ENCODE measurements at places on chromosomes 16 and 17.

GRCh38 chr17:62093188-62094155 lies 28.4 kb upstream of the MED13 start:
- DNase-seq, result no peak

GRCh38 chr17:72511874-72512273 lies 391.1 kb downstream of the SOX9 start:
- DNase-seq, result no peak

GRCh38 chr17:72101526-72101925 lies 19.3 kb upstream of the SOX9 start:
- DNase-seq, result no peak

DNA sequence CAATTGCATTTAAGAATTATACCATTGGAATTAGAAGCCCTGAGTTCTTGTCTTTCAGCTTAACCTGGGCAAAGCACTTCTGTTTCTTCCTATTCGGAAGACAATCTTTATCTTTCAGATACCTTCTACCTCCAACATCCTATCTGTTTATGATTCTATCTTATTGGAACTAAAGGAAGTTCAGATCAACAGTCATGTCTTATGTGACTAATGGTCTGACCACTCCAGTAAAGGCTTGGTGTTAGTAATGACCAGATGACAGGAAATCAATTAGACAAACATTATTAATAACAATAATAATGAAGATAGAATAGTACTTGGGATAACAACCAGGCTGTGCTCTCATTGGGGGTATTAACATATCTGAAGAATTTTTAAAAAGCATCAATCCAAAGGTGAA lies 11.3 kb downstream of the HS3ST3A1 start:
- no peak for DNase-seq

- no peak for DNase-seq
Observed at GRCh38 chr17:80142929-80143328, 4.0 kb downstream of the EIF4A3 start.

DNA sequence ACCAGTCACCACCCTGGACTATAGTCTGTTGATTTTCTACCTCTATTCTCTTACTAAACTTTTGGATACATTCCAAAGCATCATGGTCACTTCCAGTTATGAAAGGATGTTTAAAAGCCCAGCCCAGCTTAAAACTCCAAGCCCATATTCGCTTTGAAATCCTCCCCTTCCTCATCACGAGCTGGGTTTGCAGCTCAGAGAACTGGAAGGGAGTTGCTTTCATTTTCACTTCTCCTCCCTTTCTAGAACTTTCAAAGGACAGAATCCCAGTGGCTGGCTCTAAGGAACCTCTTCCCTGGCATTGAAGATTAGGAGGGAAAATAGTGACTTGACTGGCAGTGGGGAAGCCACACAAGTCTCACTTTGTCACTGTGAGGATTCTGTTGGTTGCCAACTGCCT lies 100.1 kb upstream of the DYNLRB2 start:
- DNase-seq, result no peak

GRCh38 chr17:31724619-31725018 lies 134.4 kb downstream of the COPRS start:
- DNase-seq, result no peak

DNA sequence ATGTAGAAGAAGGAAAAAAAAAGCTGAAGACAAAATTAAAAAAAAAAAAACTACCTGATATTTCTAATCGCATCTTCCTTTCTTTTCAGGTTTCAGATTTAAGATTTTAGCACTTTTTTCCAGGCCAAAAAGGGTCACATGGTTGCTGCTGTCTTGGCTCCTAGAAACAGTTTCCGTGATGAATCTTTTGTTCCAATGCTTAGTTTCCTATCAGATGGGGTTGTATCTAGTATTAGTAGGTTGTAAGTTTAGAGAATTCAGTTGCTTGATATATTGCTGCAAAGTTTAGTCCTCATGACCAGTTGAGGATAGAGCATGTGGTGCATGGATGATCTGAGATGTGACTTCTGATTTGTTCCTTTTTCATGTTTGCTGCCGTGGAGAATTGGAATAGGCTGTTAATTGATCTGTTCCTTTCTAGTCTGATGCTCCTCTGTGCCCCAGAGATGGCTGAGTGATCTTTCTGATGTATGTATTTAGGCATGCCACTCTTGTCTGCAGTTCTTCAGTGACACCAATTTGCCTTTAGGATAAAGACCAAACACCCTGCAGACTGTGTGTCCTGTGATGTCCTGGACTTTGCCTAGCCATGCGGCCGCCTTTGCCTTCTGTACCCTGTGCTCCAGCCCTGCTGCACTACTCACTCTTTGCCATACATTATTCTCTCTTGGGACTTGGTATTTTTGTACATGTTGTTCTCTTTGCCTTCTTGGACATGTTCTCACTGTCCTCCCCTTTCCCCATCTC lies 94.0 kb downstream of the MRTFB start:
- no peak for DNase-seq

- no peak for DNase-seq
Observed at GRCh38 chr17:16950488-16950887, 21.4 kb downstream of the TNFRSF13B start.

GRCh38 chr17:81309859-81310839 lies 15.0 kb upstream of the SLC38A10 start:
- no peak for DNase-seq

GRCh38 chr17:60107526-60108257 lies 29.0 kb upstream of the HEATR6 start:
- DNase-seq, result no peak

DNA sequence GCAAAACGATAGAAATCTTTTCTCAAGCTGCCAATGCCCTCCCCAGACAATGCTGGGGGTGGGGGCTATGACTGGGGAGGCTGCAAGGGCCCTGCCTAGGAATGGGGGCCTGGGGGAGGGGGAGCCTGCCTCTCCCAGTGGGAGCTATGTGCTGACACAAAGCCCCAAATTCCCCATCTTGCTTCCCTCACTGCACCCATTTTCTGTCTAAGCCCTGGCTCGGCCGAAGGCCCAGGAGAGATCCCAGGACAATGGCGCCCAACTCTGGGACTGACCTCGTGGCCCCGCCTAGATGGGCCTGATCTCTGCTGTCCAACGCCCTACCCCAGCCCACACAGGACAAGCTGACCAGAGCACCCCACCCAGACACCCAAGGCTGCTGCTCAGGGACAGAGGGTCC lies 11.1 kb upstream of the KCNJ12 start:
- no peak for DNase-seq

DNA sequence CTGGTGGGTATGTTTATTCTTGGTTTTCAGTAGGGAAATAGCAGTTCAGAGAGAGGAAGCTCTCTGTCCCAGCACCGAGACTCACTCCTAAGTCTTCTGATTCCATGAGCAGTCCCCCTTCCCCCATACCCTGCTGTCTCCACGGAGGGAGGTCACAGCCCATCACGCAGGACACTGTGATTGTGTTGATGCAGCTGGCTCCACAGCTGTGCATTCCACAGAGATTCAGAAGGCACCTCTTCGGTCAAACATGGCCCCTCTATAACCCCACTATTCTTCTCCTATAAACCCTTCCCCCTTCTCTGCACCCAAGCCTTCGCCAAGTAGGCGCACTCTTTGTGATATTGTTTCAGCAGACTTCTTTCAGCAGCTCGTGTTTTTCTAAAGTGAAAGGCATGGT lies 104.3 kb upstream of the HLF start:
- no peak for DNase-seq

DNA sequence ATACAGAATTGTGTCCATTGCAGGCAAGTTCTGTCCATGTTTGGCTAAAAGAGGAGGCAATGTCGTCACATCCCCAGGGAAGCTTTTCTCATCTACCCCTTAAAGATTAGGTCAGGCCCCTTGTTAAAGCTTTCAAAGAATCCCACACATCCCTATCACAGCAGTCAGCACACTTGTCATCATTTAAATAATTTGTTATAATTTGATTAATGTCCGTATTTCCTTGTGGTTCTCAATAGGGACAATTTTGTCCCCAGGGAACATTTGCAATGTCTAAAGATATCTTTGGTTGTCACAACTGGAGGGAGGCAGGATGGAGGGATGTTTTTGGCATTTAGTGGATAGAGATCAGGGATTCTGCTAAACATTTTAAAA lies 28.1 kb upstream of the NFAT5 start:
- DNase-seq, result no peak

- DNase-seq, result no peak
Observed at GRCh38 chr17:6683730-6684459, 29.3 kb downstream of the SLC13A5 start.

- DNase-seq, result no peak
Observed at GRCh38 chr17:60381958-60382357, 10.0 kb downstream of the USP32 start.

DNA sequence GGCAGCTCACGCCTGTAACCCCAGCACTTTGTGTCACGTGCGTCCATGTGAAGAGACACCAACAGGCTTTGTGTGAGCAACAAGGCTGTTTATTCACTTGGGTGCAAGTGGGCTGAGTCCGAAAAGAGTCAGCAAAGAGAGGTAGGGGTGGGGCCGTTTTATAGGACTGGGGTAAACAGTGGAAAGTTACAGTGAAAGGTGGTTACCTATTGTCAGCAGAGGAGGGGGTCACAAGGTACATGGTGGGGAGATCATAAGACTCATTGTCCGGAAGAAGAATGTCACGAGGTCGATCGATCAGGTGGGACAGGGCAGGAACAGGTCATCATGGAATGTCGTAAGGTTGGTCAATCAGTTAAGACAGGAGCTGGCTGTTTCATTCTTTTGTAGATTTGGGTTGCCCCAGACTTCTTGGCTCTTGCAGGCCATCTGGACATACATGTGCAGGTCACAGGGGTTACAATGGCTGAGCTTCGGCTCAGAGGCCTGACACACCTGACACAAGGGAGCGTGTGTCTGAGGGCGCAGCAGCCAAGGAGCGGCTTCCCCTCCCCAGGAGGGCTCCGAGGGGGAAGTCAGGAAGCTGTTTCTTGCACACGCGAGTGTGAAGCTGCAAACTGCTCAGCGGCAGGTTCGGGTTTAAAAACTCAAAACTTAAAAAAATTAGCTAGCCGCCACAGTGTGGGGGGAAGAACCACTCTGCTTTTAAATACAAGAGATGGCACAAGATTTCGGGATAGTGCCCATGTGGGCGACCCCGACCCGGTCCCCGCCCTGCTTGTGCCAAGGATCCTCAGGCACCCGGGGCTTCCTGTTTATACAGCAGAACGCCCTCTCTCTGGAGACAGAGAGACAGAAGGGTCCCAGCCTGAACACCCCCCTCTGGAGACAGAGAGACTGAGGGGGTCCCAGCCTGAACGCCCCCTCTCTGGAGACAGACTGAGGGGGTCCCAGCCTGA lies 12.4 kb upstream of the TEX19 start:
- DNase-seq, result no peak

DNA sequence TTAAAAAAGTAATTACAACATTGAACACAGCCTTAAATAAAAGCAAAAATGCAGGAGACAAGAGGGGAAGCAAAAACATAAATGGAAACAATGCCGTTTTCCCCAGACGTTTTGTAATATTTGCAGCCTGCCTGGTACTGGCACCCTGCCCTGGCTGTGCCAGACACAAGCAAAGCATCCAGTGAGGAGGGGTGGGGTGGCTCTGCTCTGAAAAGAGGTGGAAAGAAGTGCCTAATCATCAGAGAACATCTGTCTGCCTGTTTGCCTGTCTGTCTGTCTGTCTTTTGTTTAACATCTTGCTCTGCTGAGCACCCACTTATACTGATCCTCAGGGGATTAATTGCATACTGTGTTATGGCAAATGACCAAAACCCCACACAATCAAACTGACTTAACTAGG lies 62.7 kb downstream of the C16orf82 start:
- no peak for DNase-seq

- no peak for DNase-seq
Observed at GRCh38 chr17:56222255-56222654, 69.0 kb downstream of the ANKFN1 start.

DNA sequence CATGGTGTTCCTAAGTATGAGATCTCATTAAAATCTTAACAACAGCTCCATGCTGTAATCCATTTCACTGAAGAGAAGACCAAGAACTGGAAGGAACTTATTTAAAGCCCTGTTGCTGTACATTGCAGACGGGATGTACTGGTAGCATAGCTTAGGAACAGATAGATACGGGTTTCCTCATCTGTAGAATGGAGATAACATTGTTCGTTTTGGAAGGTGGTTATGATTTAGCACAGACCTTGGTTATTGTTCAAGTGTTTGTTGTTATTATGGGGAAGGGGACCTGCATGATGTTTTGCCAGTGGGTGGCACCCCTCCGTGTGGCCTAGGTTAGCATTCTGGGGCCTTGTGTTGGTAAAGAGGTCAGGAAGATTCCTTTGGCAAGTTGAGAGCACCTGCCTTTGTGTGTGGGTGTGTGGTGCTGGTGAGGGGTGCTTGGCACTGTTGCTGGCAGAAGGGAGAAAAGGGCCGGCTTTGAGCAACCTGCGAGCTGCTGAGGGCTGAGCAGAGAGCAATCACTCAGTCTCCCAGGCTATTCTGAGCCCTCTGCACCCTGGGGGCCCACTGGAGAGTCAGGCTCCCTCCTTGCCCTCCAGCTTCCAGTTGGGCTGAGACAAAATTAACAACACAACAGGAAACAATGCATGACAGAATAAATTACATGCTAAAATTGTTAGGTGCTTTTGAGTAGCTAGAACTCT lies 2.3 kb downstream of the TAOK2 start:
- no peak for DNase-seq

GRCh38 chr17:11899537-11899942 lies 97.7 kb downstream of the ZNF18 start:
- DNase-seq, result no peak

GRCh38 chr17:21289175-21289901 lies 4.8 kb downstream of the MAP2K3 start:
- DNase-seq, result no peak

DNA sequence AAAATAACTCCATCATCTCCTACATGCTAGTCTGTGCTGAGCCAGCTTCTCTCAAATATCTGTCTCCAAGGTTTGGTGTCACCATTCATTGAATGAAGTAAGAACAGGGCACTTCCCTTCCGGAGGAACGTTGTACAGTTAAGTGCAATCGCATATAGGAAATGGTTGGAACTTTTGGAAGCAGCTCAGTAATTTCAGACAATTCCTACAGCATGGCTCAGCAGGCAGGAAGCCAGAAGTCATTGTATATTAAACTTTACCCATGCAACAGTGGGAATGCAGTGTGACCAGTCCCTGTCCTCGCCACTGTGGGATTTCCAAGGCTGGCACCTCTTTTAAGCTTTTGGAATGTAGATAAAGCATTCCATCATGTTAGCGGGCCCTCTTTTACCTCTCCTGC lies 51.1 kb upstream of the MYH2 start:
- no peak for DNase-seq
